Osteocyte (in vitro differentiated cells): ENCODE measurements at places on chromosomes 13 and 19. TPM values are rescaled to one million over a fixed set of nuclear protein-coding genes. Genes with fewer than 3 reads are reported as not detected.

SLITRK1 gene
- 0.21 TPM in 2 replicates for total RNA-seq

TEX101 gene
- total RNA-seq, result not detected in 2 replicates

ECSIT gene
- total RNA-seq, result 28.9 and 30.0 TPM in 2 replicates

RPL36 gene
- 716 and 728 TPM in 2 replicates for total RNA-seq

WDR18 gene
- total RNA-seq, result 60.2 and 61.2 TPM in 2 replicates

LRG1 gene
- not detected in 2 replicates for total RNA-seq

- no peak for DNase-seq
- H3K4me3 ChIP-seq, result no peak overlapping the region
- H3K36me3 ChIP-seq, result no peaks in the 10 kb centered on the region
- no peak overlapping the region for H3K27ac ChIP-seq
These were observed 133.3 kb downstream of the SOX1 start for GRCh38 chr13:112200200-112200599.

- no peaks in the 10 kb centered on the region for H3K27me3 ChIP-seq
- no peaks in the 10 kb centered on the region for H3K36me3 ChIP-seq
- no peaks in the 10 kb centered on the region for H3K4me1 ChIP-seq
These were observed 108.2 kb upstream of the UQCRFS1 start for GRCh38 chr19:29321116-29321515.

GRCh38 chr19:14112051-14112808, 5.3 kb downstream of the PRKACA start:
- peak overlapping the region; percentile 58 for H3K4me3 ChIP-seq
- H3K4me1 ChIP-seq, result peaks cover 47% of the 10 kb centered on the region
- DNase-seq, result no peak
- peak overlapping the region; percentile 92 for H3K27ac ChIP-seq
- H3K36me3 ChIP-seq, result peaks cover under 1% of the 10 kb centered on the region

GRCh38 chr13:48775804-48776203, 122.1 kb downstream of the CYSLTR2 start:
- H3K27me3 ChIP-seq, result no peaks in the 10 kb centered on the region
- peaks cover 18% of the 10 kb centered on the region for H3K4me1 ChIP-seq
- no peaks in the 10 kb centered on the region for H3K36me3 ChIP-seq

- H3K27me3 ChIP-seq, result no peaks in the 10 kb centered on the region
- H3K4me3 ChIP-seq, result no peak overlapping the region
- no peak overlapping the region for H3K27ac ChIP-seq
- H3K36me3 ChIP-seq, result no peaks in the 10 kb centered on the region
- no peaks in the 10 kb centered on the region for H3K4me1 ChIP-seq
These were observed 145.9 kb upstream of the SPACA7 start for GRCh38 chr13:112229992-112230872.

GRCh38 chr13:29808264-29808663, 42.2 kb downstream of the UBL3 start:
- H3K4me3 ChIP-seq, result no peak overlapping the region
- H3K27ac ChIP-seq, result no peak overlapping the region
- no peak for DNase-seq
- peaks cover 17% of the 10 kb centered on the region for H3K4me1 ChIP-seq

GRCh38 chr13:45238945-45239795, 38.3 kb upstream of the KCTD4 start:
- H3K4me1 ChIP-seq, result peaks cover 41% of the 10 kb centered on the region
- no peaks in the 10 kb centered on the region for H3K27me3 ChIP-seq
- H3K4me3 ChIP-seq, result no peak overlapping the region
- H3K27ac ChIP-seq, result peak overlapping the region; percentile 80

DNA sequence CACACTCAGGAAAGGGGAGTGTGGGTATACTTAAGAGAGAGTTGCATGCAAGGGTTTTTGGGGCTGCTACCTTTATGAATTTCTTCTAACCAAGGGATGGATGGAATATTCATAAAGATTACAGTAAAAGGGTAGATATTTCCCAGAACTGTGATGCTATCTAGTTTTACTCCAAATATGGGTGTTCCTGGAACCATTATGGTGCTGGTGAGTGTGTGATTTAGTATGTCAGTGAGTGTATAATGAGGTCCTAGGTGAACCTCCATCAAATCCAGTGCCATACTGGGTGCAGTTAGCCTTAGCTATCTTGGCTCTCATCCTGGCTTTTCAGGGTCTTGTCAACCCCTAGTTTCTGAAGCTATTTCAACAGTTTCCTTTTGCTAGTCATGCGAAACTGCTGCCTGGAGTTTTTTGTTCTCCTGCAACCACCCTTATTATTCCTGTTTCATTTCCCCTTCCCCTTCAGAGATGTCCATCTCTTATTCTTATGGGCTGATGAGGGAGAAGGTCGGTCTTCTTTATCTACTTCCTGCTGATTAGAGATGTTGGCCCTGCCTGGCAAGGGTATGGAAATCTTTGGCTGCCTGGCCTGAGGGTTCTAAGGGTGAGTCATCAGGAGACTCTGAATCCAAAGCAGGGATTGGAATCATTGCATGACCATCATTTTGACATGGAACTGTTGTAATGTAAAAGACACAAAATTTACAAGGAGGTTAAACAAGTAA, 202.3 kb downstream of the NBEA start:
- no peaks in the 10 kb centered on the region for H3K27me3 ChIP-seq
- no peak overlapping the region for H3K4me3 ChIP-seq
- H3K4me1 ChIP-seq, result peaks cover 19% of the 10 kb centered on the region
- DNase-seq, result no peak
- H3K27ac ChIP-seq, result no peak overlapping the region
- H3K36me3 ChIP-seq, result peaks cover 3% of the 10 kb centered on the region

DNA sequence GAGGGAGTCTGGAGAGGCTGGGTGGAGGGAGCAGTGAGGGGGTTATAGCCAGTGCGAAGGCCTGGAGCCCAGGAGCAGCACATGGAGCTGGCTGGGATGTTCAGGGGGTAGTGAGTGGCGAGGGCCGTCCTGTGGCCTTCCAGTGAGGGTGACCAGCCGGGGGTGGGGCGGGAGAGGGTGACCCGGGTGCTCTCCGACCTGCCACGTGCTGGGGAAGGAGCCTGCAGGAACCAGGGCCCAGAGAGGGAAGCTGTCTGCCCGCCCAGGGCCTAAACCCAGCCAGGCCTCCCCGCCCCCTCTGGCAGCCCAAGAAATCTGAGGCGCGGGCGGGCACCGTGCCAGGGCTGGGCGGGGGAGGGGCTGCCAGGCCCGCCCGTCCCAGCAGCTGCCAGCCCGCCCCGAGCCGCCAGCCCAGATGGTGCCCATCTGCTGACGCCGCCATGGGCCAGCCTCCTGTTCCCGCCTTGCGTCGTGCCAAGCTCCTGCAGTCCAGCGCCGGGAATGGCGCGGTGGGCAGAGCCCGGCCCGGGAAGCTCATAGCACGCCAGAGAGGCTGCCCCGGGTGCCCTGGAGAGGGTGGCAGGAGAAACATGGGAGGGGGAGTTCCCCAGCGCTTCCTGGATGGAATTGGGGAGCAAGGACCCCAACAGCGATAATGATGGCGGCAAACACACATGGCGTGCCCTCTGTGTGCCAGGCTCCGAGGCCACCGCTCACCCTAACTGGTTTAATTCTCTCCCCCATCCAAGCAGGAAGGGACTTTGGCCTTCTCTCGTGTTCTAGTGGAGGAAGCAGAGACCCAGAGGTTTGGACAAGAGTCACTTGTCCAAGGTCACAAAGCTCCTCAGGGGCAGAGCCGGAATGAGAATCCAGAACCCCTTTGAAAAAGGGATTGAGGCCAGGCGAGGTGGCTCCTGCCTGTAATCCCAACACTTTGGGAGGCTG, 21.5 kb downstream of the NFIC start:
- H3K36me3 ChIP-seq, result no peaks in the 10 kb centered on the region
- no peak overlapping the region for H3K4me3 ChIP-seq
- no peaks in the 10 kb centered on the region for H3K27me3 ChIP-seq
- DNase-seq, result no peak
- no peak overlapping the region for H3K27ac ChIP-seq

GRCh38 chr19:49492573-49493405, 3.4 kb upstream of the RPS11 start:
- no peak for DNase-seq
- H3K4me3 ChIP-seq, result no peak overlapping the region
- peaks cover 30% of the 10 kb centered on the region for H3K4me1 ChIP-seq
- peaks cover 53% of the 10 kb centered on the region for H3K36me3 ChIP-seq
- H3K27me3 ChIP-seq, result no peaks in the 10 kb centered on the region
- H3K27ac ChIP-seq, result peak overlapping the region; percentile 65

DNA sequence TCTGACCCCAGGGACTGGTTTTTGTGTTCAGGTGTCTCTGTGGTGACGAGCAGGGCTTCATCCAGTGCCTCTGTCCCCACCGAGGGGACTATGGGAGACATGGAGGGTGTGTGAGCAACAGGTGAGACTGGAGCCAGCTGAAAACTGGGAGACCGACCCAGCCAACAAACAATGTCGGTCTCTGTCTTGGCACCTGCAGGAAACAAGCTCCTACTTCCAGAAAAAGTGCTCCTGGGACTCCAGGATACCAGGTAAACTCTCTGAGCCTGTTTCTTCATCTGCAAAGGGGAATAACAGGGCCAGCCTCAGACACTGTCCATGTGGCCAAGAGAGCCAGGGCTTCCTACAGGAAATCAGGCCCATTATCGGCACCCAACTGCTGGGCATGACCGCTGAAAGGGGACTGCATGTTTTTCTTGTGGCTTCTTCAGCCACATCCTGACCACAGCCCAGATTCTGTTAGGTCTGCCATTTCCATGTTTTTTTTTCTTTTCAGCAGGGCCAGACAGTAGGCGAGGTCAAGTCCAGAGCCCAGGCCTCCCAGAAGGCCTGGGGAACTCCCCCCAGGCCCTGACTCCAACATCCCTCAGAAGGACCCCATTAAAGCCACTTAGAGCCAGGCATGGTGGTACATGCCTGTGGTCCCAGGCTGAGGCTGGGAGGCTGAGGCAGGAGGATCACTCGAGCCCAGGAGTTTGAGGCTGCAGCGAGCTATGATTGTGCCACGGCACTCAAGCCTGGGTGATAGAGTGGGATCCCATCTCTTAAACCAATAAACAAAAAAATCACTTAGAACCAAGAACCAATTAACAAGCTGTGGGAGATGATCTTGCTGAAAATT, 836 bp upstream of the BST2 start:
- no peaks in the 10 kb centered on the region for H3K36me3 ChIP-seq
- peaks cover 4% of the 10 kb centered on the region for H3K27me3 ChIP-seq
- no peak overlapping the region for H3K4me3 ChIP-seq
- peaks cover 18% of the 10 kb centered on the region for H3K4me1 ChIP-seq
- H3K27ac ChIP-seq, result peak overlapping the region; percentile 47
- no peak for DNase-seq

DNA sequence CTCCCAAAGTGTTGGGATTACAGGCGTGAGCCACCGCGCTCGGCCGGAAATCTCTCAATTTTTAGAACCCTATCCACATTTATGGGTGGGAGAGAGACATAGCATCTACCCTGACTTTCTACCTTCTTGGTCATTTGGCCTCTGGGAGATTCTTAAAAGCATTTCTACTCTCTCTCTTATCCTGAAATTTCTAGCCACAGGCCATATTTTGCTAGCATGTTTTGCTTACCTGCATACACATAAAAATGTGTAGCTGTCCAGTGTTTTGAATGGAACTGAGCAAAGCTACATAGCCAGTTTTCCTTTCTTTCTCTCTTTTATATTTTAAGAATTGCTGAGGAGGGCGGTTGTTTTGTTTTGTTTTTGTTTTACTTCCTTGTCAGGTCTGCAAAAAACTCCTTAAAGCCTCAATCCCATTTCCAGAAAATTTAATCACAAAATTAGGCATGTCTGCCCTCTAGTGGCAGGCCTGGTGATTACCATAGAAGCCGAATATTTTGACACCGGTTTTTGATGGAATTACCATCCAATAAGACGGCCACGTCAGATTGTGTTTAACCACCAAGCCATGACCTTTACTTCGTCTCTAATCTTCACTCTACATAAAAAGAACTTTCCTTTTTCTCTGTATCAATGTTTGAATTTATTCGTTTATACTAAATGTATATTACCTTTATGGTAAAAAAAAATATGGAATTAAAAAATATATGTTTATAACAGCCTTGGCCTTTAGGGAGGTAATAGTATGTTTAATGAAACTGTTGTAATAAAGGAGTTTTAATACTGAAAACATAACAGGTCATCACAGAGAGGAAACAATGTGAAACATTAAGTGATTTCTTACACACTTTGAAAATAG, 34.4 kb upstream of the OXGR1 start:
- no peak overlapping the region for H3K4me3 ChIP-seq
- DNase-seq, result peak; percentile 88
- H3K27ac ChIP-seq, result no peak overlapping the region

GRCh38 chr19:10644260-10645007, 9.7 kb upstream of the ILF3 start:
- no peaks in the 10 kb centered on the region for H3K27me3 ChIP-seq
- H3K4me1 ChIP-seq, result peaks cover 19% of the 10 kb centered on the region
- H3K36me3 ChIP-seq, result peaks cover 9% of the 10 kb centered on the region
- peak; percentile 95 for DNase-seq
- H3K27ac ChIP-seq, result peak overlapping the region; percentile 82
- no peak overlapping the region for H3K4me3 ChIP-seq

GRCh38 chr13:36815062-36815461, 4.0 kb upstream of the RFXAP start:
- H3K36me3 ChIP-seq, result no peaks in the 10 kb centered on the region
- DNase-seq, result no peak
- no peak overlapping the region for H3K27ac ChIP-seq
- H3K27me3 ChIP-seq, result peaks cover 34% of the 10 kb centered on the region

DNA sequence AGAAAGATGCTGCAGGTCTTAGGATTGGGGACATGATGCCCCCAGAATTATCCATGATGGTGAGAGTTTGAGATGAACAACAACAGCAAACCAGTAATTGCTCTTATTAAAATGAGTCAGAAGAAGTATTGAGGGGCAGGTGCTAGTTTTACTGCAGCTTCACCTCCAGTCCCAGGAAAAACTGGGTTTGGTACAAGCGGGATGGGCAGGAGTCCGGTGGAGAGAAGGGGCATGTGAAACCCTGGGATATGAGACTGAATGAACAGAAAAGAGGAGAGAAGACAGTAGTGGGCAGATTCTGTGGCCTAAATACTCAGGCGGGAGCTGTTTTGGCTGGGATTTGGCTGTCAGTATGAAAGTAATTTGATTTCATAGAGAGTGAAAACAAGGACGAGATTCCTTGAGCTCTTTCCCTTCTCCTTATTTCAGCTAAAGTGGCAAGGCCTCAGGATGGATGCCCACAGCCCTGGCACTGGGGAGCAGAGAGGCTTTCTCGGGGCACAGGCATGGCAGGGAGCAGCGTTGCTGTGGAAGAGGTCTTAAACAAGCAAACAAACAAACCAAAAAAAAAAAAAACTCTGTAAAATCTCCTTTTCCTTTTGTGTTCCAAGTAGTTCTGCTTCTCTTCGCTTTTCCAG, 30.7 kb downstream of the NFIX start:
- H3K36me3 ChIP-seq, result peaks cover 37% of the 10 kb centered on the region
- peaks cover 51% of the 10 kb centered on the region for H3K4me1 ChIP-seq
- peaks cover 37% of the 10 kb centered on the region for H3K27me3 ChIP-seq
- no peak for DNase-seq

- H3K36me3 ChIP-seq, result no peaks in the 10 kb centered on the region
- no peak for DNase-seq
- H3K27ac ChIP-seq, result no peak overlapping the region
- H3K4me1 ChIP-seq, result no peaks in the 10 kb centered on the region
These were observed 54.8 kb upstream of the MIR17HG start for GRCh38 chr13:91292630-91293221.
